ENCODE measurements at places on chromosomes 12 and 14.

GRCh38 chr14:67557118-67557517 is 24.0 kb downstream of the PLEKHH1 start:
- DNase-seq = no peak

GRCh38 chr12:56061982-56062381 is 18.0 kb upstream of the ERBB3 start:
- DNase-seq = no peak

GRCh38 chr14:39880106-39880695 is 448.0 kb upstream of the FBXO33 start:
- DNase-seq = no peak

GRCh38 chr12:92718483-92718990 is 15.7 kb downstream of the PLEKHG7 start:
- DNase-seq = no peak

GRCh38 chr14:88060576-88060975 is 55.6 kb downstream of the GPR65 start:
- no peak for DNase-seq

GRCh38 chr12:8648576-8649205 is 13.9 kb downstream of the MFAP5 start:
- DNase-seq = no peak

DNA sequence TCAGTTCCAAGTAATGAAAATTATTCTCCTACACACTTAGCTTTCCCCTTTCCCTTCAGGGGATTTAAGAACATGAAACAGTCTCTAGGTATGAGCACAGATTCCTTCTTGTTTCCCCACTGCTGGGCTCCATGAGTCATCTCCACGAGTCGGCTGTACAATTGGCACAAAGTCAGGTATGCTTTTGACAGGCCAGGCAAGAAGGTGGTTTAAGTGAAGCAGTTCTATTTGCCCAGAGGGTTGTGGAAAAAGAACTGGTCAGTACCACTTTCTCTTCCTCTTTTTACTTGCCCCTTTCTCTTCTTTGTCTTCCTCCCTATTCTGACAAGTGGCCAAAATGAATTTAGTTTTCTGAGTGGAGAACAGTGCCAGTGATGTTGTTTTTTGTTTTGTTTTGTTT is 16.3 kb downstream of the DYNC1H1 start:
- DNase-seq = no peak
